ENCODE measurements at places on chromosomes 1 and 21. TPM values are rescaled to one million over a fixed set of nuclear protein-coding genes. Genes with fewer than 3 reads are reported as not detected.

TMEM269 gene
- not detected for total RNA-seq

KRTAP19-3 gene
- not detected for total RNA-seq

CNN3 gene
- 439 TPM for total RNA-seq

IGSF21 gene
- not detected for total RNA-seq

SPRR2G gene
- total RNA-seq, result not detected

ZBED6 gene
- 23.4 TPM for total RNA-seq

GPR37L1 gene
- total RNA-seq, result 0.22 TPM

IQGAP3 gene
- 62.7 TPM for total RNA-seq

IL22RA1 gene
- total RNA-seq, result under 0.01 TPM
